ENCODE measurements at places on chromosomes 4 and X.
A peak's percentile ranks its signal among the peaks of the same experiment; 100 is the strongest.

DNA sequence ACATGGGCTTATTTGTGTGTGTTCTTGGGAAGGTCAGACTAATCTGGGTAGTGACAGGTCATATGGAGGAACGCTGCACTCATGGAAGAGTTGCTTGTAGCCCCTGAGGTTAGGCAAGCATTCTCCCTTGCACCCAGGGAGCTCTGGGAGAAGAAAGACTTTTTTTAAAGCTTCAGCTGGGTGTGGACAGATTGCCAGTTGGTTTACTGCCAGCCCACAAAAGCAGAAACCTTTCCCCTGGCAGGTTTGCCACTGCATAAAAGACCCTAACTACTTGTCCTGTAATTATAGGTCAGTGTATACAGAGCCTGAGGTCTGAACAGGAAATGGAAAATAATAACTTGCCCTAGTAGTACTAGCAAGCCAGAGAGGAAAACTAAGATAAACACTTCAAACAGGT, 7.4 kb upstream of the NFKB1 start:
- peak; percentile 24 for DNase-seq

GRCh38 chrX:134572816-134573682, 85.2 kb downstream of the PLAC1 start:
- DNase-seq = peak; percentile 89

DNA sequence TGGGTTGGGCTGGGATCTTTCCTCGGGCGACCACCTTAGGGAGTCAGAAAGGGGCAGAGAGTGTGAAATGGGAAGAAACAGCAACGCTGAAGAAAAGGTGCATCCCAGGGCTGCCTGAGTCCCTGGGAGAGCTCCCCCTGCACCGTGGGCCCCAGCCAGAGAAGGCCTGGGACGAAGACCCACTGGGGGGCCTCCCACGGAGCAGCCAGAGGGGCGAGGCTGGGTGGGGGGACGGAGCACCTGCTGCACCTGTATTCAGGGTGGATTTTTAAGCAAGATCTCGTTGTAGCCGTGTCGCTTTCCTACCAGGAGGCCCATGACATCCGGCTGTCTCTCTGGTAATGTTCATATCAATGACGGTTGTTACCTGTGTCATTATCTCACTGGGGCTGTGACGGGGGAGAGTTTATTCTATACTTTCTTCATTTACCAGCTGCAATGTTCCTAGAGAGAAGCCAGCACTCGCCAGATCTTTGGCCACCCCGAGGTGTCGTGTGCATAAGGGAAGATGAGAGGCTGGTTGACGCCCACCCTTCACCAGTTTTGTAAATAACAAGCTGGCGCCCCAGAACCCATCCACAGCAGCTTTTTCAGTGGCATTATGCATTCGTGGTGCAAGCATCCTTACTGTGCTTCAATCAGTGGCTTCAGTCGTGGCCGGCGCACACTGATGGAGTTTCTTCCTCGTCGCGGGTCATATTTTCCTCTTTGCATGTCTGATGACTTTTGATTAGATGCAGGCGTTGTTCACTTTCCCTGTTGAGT, 5.6 kb upstream of the PCGF3 start:
- DNase-seq = no peak

- DNase-seq = peak; percentile 26
These were observed 195.0 kb upstream of the CLNK start for GRCh38 chr4:10879411-10880110.
